ENCODE measurements at places on chromosomes 7 and 10. TPM values are rescaled to one million over a fixed set of nuclear protein-coding genes. Genes with fewer than 3 reads are reported as not detected.

Gene DDX50
- total RNA-seq: 39.0 TPM

Gene COBL
- 36.5 TPM for total RNA-seq

DNA sequence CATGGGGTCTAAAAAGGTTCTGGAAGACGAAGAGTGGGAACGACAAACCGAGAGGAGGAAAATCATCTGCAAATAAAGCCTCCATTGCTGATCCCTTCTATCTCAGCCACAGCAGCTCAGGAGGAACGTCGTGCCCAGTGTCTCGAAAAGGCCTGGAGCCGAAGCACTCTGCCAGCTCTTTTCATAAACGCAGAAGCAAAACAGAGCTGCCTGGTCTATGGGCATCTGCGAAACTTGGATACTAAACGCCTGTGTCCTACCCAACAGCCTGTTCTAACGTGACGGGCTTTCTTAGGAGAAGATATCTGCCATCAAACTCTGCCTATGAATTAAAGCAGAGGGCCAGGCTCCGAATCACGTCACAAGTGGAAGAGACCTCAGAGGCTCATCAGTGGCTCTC lies 68.7 kb downstream of the GNA12 start:
- H3K27me3 ChIP-seq: no peaks in the 10 kb centered on the region
- DNase-seq: no peak
- H3K4me1 ChIP-seq: peaks cover 3% of the 10 kb centered on the region
- H3K4me3 ChIP-seq: no peak overlapping the region
- H3K27ac ChIP-seq: no peak overlapping the region
- no peaks in the 10 kb centered on the region for H3K36me3 ChIP-seq

Gene TSPAN33
- 47.1 TPM for total RNA-seq

Gene VSTM4
- total RNA-seq: 0.73 TPM

Gene ATG9B
- total RNA-seq: 2.3 TPM

GRCh38 chr10:79947083-79947415 lies 1.9 kb downstream of the SFTPD start:
- H3K27ac ChIP-seq: no peak overlapping the region
- H3K36me3 ChIP-seq: no peaks in the 10 kb centered on the region
- H3K27me3 ChIP-seq: no peaks in the 10 kb centered on the region
- peaks cover 6% of the 10 kb centered on the region for H3K4me1 ChIP-seq

- no peaks in the 10 kb centered on the region for H3K36me3 ChIP-seq
- DNase-seq: no peak
- peaks cover 4% of the 10 kb centered on the region for H3K4me1 ChIP-seq
- no peak overlapping the region for H3K27ac ChIP-seq
These were observed 203.2 kb downstream of the ARHGAP12 start for GRCh38 chr10:31725436-31725835.

GRCh38 chr10:97096261-97097083 lies 89.3 kb downstream of the SLIT1 start:
- no peak overlapping the region for H3K4me3 ChIP-seq
- no peaks in the 10 kb centered on the region for H3K27me3 ChIP-seq
- H3K27ac ChIP-seq: no peak overlapping the region
- no peaks in the 10 kb centered on the region for H3K36me3 ChIP-seq

Gene CFAP69
- 3.2 TPM for total RNA-seq

- peaks cover 6% of the 10 kb centered on the region for H3K27me3 ChIP-seq
- DNase-seq: peak; percentile 69
- no peak overlapping the region for H3K27ac ChIP-seq
- peak overlapping the region; percentile 83 for H3K4me3 ChIP-seq
- peaks cover 3% of the 10 kb centered on the region for H3K4me1 ChIP-seq
- H3K36me3 ChIP-seq: peaks cover 3% of the 10 kb centered on the region
These were observed 551 bp downstream of the KCND2 start for GRCh38 chr7:120273476-120273975.

DNA sequence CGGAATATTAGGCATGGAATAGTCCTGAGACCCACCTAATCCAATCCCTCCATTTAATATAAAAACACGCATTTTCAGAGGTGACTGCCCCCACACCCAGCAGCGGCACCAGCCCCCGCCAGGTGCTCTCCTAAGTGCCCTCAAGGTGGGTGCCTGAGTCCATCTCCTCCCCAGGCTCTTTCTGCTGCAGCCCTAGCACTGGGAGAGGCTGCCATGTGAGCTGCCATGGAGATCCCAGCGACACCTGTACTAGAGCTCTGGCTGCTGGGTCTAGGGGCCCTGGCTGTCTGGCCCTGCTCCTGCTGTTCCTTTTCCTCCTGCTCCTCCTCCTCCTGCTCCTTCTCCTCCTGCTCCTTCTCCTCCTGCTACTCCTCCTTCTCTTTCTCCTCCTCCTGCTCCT lies 191.1 kb upstream of the BMPER start:
- H3K27me3 ChIP-seq: no peaks in the 10 kb centered on the region
- no peak for DNase-seq
- no peak overlapping the region for H3K27ac ChIP-seq
- H3K4me1 ChIP-seq: no peaks in the 10 kb centered on the region
- no peaks in the 10 kb centered on the region for H3K36me3 ChIP-seq

Gene TYW1B
- total RNA-seq: 11.5 TPM

- H3K27me3 ChIP-seq: no peaks in the 10 kb centered on the region
- H3K36me3 ChIP-seq: no peaks in the 10 kb centered on the region
These were observed 51.1 kb upstream of the IL6 start for GRCh38 chr7:22675917-22676343.

- no peak overlapping the region for H3K27ac ChIP-seq
- no peak for DNase-seq
- H3K4me3 ChIP-seq: no peak overlapping the region
- no peaks in the 10 kb centered on the region for H3K36me3 ChIP-seq
- no peaks in the 10 kb centered on the region for H3K4me1 ChIP-seq
- H3K27me3 ChIP-seq: no peaks in the 10 kb centered on the region
These were observed 766.9 kb downstream of the DNAJB9 start for GRCh38 chr7:109336531-109336930.

- no peaks in the 10 kb centered on the region for H3K4me1 ChIP-seq
- DNase-seq: no peak
- H3K27ac ChIP-seq: no peak overlapping the region
- H3K4me3 ChIP-seq: no peak overlapping the region
- no peaks in the 10 kb centered on the region for H3K36me3 ChIP-seq
- no peaks in the 10 kb centered on the region for H3K27me3 ChIP-seq
These were observed 63.7 kb downstream of the PRKG1 start for GRCh38 chr10:51137756-51138529.

Measured in H1 (cell line).